Activated CD4-positive, alpha-beta T cell treated with anti-CD3 and anti-CD28 coated beads for 24 hours (primary cell): ENCODE measurements at places on chromosomes 12 and 14.

GRCh38 chr12:9606736-9607372, 862 bp downstream of the KLRB1 start:
- no peak for DNase-seq

DNA sequence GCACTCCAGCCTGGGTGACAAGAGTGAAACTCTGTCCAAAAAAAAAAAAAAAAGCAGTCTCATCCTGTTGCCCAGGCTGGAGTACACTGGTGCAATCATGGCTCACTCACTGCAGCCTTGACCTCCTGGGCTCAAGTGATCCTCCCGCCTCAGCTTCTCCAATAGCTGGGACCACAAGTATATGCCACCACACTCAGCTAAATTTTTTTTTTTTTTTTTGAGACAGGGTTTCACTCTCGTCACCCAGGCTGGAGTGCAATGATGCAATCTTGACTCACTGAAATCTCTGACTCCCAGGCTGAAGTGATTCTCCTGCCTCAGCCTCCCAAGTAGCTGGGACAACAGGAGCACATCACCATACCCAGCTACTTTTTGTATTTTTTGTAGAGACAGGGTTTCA, 5.2 kb upstream of the CNPY2 start:
- no peak for DNase-seq

GRCh38 chr12:87922736-87923135, 106.5 kb downstream of the C12orf50 start:
- no peak for DNase-seq

DNA sequence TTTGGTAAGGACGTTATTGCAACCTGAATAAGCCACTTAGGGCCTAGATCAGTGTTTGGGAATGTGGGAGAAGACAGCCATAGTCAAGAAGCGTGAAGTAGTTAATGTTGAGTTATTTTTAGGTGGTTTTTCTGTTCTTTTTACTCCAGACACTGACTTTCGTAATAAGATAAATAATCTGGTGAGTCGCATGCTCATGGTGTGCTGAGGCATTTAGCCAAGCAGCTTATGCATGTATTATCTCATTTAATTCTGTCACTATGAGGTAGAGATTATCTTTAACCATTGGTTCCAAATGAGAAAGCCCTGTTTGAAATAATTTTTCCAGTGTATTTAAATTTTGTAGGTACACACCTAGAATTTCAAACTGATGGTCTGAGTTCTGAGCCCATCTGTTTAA, 67.3 kb downstream of the RCOR1 start:
- no peak for DNase-seq

DNA sequence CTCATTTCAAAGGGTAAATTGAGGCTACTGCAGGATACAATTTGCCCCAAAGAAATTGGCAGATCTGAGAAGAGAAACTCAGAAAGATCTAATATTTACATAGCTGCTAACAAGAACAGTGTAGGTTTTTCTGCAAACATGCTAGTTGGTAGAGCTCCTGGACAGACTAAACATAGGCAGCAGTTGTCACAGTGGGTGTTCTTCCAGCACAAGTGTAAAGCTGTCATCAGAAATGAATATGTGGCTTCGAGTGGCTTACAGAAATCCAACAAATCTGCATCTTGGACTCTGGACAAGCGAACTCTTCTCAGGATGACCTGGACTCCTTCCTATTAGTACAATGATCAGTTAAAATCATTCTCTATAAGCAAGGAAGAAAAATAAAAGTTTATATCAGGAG, 5.9 kb downstream of the CBX5 start:
- DNase-seq: no peak

DNA sequence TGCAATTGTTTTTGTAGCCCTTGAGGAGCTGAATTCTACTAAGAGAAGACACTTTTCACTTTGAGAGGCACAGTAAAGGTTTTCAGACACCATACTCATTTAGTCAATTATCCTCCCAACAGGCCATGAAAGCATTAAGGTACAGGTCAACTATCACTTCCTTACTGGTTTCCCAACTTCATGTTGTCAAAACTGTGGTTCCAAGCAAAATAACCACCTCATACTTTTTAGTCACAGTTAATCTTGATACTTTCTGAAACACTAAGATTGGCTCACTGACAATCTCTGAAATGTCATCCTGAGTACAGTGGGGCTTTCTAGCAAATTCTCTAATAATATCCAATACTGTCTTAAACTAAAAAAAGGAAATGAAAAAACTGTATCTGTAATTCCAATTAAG, 71.7 kb downstream of the SLC2A13 start:
- no peak for DNase-seq

DNA sequence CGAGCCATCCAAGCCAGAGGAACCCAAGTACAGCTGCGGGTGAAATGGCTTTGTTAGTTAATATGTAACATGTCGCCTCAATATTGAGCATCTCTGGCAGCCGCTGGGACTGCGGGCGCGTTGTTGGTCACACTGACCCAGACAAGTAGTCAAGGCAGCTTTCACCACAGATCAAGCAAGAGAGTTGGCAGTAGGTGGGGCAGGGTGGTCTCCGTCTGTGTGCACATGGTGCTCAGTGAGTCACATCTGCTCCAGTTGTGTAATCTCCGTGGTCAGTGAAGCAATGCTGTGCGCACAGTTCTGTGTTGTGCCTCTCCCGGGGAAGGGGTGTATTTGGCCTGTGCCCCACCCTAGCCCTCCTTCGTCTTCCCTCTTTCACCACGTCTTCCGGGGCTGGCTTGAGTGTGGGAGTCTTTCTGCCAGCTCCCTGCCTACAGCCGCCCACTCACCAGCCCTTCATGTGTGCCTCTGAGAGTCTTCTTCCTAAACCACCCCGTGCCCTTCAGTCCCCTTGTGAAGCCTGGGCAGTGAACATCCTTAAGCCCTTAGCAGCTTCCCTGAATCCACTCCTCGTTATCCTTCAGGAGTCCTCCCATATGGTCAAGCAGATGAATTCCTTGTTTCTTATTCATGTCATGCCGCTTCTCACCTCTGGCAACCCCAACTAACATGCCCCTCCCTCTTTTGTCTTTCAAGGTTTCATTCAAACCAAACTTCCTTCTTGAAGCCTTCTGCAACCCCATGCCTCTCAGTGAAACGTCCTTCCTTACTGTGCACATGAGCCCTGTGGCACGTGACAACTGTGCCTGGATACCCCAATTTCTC, 242.1 kb downstream of the CACNA1C start:
- DNase-seq: no peak

GRCh38 chr12:93106910-93107309, 177.8 kb upstream of the EEA1 start:
- DNase-seq: no peak

DNA sequence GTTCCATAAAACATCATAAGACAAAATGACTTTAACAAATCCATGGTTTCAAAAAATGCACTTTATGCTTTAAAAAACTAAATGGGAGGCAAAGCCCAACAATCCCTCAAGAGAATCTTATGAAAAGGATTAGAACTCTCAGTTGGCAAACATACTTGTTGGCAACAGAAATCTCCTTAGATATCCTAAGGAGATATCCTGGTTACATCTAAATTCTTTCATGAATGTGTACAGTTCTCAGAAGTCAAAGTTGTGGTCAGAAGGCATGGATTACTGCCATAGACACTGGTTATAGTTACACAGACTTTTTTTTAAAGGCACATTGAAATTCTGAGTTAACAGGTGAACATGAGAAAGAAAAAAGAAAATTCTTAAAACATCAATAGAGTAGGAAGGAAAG, 17.5 kb upstream of the ISM2 start:
- no peak for DNase-seq

GRCh38 chr12:89153341-89153740, 199.0 kb downstream of the DUSP6 start:
- no peak for DNase-seq

DNA sequence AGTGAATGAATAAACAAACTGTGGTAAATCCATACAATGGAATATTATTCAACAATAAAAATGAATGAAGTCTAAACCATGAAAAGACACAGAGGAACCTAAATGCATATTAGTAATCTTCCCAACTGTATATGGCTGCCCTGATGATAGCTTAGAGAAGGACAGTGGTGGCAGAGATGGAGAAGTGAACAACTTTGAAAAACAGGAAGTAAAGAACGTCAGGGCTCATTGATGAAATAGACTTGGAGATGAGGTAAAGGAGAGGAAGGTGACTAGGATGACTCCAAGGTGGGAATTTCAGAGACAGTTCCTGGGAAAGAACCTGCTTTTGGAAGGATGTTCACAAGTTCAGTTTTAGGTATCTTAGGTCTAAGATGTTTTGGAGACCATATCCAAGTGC, 36.3 kb upstream of the NT5DC3 start:
- no peak for DNase-seq

DNA sequence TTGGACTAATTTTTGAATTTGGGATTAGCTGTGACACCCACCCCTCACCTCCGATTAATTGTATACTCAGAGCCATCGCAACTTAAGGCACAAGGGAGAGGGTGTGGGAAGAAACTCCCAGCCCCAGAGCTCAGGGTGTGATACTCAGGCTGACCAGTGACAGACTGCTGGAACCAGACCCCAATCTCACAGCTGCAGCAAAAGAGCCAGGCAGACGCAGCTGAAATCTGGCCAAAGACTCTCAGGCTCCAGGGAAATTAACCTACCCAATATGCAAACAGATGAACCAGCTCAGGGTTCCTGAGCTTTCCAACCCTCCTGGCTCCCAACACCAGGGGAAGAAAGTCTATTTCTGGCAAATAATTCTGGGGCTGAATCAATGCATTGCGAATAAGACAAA, 30.5 kb downstream of the ANAPC7 start:
- no peak for DNase-seq

- no peak for DNase-seq
Measured at GRCh38 chr12:39440101-39440500, 2.8 kb downstream of the KIF21A start.

DNA sequence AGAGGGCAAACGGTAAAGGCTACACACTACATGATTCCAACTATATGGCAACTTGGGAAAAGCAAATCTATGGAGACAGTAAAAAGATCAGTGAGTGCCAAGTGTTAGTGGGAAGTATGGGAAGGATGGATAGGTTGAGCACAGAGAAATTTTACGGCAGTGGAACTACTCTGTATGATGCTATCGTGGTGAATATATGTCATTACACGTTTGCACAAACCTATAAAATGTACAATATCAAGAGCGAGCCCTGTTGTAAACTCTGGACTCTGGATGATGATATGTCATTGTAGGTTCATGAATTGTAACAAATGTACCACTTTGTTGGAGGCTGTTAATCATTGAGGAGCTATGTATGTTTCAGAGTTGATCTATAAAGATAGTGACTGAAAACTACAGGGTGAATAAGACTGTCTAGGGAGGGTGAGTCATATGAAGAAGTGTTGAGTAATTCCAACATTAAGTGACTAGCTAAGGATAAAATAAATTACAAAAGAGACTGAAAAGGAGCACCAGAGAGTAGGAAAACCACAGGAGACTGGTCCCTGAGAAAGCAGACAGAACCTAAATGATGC, 349.2 kb upstream of the LMO3 start:
- no peak for DNase-seq

DNA sequence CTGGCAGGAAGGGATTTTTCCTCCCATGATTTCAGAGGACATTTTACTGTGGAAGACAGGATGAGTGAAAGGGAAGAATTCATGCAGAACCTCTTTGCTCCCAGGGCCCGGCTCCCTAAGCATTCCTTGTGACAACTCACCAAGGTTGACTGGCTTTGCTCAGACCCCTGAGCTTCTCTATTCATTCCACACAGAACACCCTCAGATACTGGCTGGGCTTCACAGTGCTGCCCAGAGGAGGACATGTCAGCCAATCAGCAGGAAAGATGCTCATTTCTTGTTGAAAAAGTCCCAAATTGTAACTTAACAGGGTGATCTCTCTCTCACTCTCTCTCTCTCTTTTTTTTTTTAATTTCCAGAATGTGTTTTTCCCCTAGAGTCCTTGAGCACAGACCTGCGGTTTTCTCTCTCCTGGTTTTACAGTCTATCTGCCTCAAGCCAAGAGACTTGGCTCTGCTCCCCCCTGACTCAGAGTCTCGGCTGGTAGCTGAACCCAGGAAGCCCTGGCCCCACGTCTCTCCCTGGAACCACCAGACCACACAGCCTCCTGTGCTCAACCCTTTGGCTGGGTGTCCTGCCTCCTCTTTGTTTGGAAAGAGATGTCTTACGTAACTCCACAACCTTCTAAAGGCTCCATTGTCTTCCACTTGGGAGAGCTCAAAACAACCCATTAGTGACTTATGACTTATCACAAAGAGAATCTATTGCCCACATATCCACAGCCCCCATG, 43.9 kb downstream of the SSPN start:
- DNase-seq: no peak

DNA sequence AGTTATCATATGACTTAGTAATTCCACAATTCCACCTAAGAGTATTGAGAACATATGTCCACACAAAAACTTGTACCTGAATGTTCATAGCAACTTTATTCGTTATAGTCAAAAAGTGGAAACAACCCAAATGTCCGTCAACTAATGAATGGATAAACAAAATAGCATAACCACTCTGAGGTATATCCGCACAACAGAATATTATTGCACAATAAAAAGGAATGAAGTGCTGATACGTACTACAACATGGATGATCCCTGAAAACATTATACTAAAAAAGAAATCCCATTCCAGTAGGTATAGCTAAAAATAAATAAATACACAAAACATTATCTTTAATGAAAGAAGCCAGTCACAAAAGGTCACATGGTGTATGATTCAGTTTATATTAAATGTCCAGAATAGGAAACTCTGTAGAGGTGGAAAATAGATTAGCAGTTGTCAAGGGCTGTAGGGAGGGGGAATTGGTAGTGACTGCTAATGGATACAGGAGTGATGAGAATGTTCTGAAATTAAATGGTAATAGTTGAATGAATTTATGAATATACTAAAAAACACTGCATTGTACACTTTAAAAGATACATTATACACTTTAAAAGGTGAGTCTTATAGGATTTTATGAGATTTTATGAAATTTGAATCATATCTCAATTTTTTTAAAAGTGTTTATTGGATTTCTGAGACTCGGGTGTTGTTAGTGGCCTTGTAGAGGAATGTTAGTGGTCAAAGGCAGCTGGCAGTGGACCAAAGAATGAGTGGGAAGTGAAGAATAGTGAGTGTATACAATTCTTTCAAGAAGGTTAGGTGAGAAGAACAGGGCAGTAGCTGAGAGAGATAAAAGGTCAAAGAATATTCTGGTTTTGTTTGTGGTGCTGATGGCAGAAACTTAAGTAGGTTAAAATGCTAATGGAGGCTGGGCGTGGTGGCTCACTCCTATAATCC, 36.3 kb upstream of the BAZ1A start:
- DNase-seq: no peak

- DNase-seq: peak; percentile 77
Measured at GRCh38 chr14:74612350-74613021, 449 bp upstream of the LTBP2 start.

DNA sequence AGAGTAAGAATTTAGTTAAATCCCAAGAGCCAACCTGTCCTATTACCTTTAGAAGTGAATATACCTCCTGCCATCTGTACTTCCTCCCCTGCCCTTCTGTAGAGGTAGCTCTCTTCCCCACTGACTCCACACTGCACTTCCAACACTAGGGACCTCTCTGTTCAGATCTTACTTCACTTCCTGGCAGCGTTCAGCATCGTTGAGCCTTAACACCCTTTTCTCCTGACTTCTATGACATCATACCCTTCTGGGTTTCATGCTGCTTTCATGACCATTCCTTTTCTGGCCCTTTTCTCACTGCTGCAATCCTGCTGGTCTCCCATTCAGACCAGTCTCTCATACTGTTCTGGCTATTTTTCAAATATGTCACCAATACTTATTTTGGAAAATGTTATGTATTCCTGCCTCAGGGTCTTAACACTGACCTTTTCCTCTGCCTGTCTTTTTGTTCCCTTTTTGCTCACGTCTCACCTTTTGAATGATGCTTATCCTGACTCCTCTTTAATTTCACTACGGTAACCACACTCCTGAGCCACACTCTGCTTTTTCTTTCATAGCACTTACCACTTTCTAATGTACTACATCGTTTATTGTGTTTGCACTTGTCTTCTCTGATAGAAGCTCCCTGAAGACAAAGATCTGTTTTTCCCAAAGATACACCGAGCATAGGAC, 67.6 kb downstream of the PLEKHA5 start:
- no peak for DNase-seq
